ENCODE measurements at places on chromosomes 3 and 15.

GRCh38 chr3:176840641-176841286 lies 356.5 kb downstream of the TBL1XR1 start:
- no peak for DNase-seq

- DNase-seq: peak; percentile 54
These were observed 85.8 kb downstream of the HMG20A start for GRCh38 chr15:77506311-77507142.

DNA sequence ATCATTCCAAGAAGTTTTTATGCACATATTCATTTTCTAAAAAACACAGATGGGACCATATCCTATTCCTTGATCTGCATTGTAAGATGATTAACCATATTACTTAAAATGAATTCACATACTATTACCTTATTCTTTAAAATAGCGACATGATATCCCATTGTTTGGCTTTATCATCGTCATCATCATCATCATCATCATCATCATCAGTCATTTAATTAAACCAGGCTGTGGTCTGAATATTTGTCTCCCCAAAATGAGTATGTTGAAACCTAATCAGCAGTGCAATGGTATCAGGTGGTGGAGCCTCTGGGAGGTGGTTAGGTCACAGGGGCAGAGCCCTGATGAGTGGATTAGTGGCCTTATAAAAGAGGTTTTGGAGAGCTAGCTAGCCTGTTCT lies 4.4 kb downstream of the TRAK1 start:
- no peak for DNase-seq

DNA sequence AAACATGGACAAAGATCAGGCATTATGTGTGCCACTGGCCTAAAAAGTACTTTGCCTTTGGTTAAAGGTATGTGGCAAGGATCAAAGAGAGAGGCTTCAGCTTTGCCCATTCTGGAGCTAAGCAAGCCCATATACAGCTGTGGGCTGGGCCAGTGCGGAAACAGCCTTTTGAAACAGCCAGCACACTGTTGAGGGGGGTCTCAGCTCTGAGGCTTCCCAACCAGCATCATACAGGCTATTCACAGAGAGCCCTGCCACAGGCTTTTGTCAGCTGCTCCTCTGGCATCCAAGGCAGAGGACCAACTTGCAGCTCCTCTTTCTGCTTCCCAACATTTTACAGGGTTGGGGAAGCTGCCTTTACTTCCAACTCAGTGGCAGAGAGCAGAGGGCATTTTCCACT lies 63.2 kb upstream of the FOXB1 start:
- no peak for DNase-seq

- no peak for DNase-seq
These were observed 23.0 kb downstream of the SLC12A8 start for GRCh38 chr3:125189378-125190165.

- DNase-seq: no peak
These were observed 8.6 kb upstream of the TIPIN start for GRCh38 chr15:66364944-66365528.

DNA sequence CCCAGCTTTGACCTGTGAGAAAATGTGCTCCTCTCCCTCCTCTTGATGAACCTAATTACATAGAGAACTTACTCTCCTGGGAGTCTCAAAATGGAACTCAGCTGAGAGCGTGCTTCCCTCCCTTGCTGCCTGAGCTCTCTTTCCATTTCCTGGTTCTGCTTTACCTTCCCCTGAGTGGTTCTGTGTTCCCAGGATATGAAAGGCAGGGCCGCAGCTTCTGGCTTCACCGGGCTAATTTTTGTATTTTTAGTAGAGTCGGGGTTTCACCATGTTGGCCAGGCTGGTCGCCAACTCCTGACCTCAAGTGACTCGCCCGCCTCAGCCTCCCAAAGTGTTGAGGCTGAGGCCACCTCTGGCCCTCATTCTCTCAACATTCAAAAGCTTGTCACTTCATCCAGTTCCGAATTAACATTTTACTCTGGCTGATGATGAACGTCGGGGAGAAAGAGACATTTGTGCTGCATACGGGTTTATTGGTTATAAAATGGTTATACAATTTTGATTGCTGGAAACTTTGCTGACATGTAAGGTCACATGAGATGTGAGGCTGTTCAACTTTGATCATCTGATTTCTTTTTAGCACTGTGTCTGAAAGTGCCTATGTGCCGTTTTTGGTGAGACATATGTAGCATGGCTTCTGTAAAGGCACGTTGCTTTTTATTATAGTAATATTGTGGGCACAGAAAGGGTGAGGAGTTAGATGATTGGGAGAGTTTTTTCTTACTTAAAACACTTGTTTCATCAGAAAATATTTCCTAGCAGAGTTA lies 6.6 kb downstream of the PLS1 start:
- DNase-seq: no peak

- no peak for DNase-seq
These were observed 26.5 kb downstream of the SPG11 start for GRCh38 chr15:44636976-44637375.

DNA sequence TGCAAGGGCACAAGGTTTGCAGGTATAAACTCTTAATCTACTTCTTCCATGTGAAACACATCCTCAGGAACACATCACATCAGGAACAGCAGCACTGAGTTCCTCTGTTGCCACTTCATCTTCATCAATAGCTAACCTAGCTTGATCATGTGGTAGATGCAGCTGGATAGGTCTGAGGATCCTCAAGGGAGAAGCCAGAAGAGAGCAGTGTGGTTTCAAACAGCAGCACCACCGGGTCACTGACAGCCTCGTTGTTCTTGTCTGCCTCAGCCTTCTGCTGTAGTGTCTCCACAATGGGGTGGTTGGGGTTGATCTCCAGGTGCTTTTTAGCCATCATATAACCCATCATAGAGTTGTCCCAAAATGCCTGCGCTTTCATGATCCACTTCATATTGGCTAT lies 58.8 kb downstream of the ADAM10 start:
- DNase-seq: no peak

- DNase-seq: no peak
These were observed 36.8 kb downstream of the ATP1B3 start for GRCh38 chr3:141913150-141913811.

DNA sequence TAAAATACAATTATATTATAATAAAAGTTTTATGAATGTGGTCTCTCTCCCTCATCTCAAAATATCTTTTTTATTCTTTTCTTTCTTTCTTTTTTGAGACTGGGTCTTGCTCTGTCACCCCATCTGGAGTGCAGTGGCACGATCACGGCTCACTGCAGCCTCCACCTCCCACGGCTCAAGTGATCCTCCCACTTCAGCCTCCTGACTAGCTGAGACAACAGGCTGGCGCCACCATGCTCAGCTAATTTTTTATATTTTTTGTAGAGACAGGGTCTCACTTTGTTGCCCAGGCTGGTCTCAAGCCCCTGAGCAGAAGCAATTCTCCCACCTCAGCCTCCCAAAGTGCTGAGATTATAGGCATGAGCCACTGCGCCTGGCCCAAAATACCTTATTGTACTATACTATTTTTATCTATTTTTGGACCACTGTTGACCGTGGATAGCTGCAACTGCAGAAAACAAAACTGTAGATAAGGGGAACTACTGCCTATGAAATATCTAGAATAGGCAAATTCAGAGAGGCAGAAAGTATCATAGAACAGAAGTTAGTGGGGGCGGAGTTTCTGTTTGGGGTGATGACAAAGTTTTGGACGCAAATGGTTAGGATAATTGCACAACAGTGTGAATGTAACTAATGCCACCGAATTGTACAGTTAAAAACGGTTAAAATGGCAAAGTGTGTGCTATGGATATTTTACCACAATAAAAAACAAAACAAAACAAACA lies 66.6 kb downstream of the SLC12A8 start:
- no peak for DNase-seq

GRCh38 chr3:87798567-87798947 lies 260.2 kb downstream of the CGGBP1 start:
- DNase-seq: no peak

- no peak for DNase-seq
These were observed 447.7 kb upstream of the DPPA4 start for GRCh38 chr3:109784852-109785631.

Data from NCI-H774 (cell line).